ENCODE measurements at places on chromosomes 7 and 10.

DNA sequence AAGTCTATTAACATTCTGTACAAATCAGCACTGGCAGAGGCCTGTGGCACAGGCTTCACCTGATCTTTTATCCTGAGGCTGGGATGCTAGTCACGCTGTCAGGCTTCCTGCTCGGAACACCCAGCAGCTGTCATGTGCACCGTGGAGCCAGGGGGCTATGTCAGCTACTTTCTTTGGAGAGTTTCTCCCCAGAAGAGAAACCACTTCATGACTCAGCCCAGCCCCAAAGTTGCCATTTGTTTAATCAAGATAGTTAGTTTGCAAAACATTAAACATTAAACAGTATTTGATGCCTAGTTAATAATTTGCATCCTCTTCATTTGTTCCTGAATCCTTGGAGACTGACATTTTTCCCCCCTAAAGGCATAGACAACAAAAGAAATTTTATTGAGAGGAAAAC, at the start of gene HABP2:
Gene HABP2 (plus strand): TSS at position 353 of the 400 bp plus-strand sequence. CDS start 69 bp downstream, outside the sequence.
- DNase-seq = no peak

DNA sequence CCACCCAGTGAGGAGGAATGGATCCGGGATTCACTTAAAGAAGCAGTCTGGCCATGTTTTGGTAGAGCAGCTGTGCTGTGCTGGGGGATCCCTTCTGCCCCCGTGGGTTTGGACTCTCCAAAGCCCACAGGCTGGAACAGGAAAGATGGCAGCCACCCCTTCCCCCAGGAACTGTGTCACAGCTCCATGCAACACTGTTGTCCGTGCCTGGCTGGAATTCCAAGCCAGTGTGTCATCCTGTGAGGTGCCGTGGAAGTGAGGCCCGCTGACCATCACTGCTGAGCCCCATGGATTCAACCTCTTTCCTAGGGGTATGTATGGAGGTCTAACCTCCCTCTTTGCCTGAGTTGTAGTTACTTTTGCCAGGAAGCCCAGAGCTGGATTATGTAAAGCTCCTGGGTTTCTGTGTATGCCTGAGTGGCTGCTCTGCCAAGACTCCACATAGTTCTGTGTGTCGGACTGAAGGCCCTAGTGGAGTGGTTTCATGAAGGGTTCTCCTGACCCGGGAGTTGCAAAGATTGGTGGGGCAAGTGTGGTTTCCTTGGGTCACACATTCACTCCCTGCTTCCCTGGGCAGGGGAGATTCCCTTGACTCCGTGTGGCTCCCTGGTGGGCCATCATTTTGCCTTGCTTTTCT, 35.1 kb upstream of the PCGF5 start:
- DNase-seq = no peak

GRCh38 chr7:28507525-28508282, 95.4 kb downstream of the CREB5 start:
- DNase-seq = no peak

DNA sequence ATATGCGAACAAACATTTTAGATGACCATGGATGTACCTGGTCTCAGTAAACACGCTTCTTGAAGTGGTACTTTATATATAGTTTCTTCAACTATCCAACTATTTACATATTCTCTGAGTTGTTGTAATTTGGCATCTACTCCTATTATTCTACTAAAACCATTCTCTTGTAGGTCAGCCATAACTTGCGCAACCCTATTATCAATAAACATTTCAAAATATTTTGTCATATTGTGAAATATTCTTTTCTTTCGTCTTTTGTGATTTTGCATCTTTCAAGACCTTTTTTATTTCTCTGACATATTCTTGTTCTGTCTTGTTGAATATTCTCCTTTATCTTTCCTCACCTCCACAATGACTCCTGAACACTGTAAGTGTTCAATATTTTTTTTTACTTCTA, 753.3 kb downstream of the NXPH1 start:
- no peak for DNase-seq

DNA sequence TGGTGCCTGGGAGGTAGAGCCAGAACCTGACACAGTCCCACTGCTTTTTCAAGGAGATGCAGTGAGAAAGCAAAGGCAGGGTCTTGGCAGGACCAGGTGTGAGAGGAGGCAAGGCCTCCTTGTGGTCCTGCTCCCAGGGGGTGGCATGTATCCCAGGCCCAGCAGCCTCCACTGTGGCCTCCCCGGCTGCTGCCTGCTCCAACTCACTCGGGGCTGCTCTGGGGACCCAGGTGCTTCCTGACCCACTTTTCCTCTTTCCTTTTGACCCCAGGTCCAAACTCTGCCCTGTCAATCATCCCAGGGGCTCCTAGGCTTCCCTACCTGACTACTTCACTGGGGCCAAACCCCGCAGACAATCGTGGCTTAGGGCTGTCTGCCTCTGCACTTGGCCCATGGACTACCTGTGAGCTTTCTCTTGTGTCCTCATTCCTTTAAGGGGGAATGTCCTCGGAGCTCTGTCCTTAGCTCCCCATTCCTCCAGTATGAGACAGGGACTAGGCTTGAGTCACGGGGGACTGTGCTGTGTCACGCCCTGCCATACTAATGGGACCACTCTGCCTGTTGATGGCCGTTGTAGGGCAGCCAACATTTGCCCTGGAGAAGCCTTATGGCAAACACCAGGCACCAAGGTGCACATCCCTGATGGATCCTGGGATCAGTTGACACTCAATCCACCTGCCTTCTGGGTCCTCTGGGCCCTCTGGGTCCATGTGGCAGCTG, 1.1 kb upstream of the AEBP1 start:
- DNase-seq = no peak

GRCh38 chr10:3486346-3487065, 298.5 kb downstream of the KLF6 start:
- DNase-seq = no peak

- no peak for DNase-seq
These were observed 10.9 kb downstream of the MARVELD1 start for GRCh38 chr10:97724341-97724941.

DNA sequence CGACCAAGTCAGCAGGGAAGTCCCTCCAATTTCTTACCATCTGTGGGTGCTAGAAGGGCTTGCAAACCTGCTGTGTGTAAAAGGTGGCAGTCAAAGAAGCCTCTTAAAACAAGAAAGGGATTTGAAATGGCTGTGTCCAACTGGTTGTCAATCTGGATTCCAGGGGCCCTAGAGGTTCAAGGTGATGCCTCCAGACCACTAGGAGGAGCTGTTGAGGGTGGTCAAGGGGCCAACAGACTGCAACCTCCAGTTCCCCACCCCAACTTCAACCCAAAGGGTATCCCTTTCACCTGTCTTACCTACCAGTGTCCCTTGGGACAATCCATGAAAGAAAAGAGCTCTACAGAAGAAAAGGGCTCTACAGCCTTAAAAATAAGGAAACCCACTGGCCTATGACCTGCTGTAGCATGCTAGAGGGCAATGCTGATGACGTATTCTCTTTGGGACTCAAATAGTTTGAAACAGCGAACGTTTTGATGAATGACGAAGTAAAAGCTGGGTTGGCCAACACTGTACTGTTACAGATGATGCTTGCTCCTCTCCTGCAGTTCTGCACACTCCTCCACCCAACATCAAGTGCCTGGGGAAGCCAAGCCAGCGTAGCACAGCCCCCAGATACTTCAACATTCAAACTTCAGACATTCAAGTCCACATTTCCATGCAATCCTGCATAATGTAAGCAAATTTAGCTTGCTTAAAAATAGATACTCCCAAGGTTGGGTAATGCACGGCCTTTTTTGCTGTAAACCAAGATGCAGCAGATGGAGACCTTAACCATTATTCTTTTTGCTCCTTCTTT, 45.9 kb upstream of the WDR11 start:
- DNase-seq = no peak

- DNase-seq = peak; percentile 51
These were observed 826 bp downstream of the CHPF2 start for GRCh38 chr7:151232917-151233701.

DNA sequence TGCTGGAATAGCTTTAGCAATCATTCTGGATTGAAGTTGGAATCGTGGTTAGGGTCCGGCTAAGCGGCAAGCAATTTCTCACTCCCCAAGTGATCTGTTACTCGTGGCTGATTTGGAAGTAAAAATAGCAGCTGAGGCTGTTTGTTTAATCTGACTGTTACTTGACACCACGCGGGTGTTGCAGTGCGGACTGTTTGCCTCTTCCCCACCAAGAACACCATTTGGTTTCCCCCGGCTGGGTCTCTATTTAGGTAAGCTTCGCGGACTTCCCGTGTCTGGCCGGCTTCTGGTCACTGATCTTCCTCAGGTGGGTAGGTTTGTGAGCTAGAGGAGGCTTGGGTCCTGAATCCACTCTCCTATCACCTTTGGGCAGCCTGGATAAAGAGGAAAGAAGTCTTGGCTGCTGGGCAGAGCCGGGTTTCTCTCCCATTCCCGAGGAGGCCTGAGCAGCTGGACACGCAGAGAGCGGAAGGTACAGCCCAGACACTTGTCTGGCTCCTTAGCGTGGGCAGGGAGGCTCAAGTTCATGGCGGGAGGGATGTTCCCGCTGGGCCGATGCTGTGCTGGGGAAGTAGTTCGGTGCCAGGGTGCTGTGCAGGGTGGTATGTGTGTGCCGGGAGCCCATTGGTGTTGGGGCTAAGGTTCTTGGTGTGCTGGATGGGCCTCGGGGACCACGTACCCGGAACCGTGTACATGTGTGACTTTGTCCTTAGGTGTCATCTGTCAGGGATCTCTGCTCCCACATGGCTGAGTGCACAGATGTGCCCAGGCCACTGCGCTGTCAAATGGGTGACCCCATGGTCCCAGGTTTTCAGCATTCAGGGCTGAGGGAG, at the start of gene C10orf71:
Gene C10orf71 (plus strand): TSS at position 188 of the 833 bp plus-strand sequence. CDS start 23,376 bp downstream, outside the sequence.
- no peak for DNase-seq

DNA sequence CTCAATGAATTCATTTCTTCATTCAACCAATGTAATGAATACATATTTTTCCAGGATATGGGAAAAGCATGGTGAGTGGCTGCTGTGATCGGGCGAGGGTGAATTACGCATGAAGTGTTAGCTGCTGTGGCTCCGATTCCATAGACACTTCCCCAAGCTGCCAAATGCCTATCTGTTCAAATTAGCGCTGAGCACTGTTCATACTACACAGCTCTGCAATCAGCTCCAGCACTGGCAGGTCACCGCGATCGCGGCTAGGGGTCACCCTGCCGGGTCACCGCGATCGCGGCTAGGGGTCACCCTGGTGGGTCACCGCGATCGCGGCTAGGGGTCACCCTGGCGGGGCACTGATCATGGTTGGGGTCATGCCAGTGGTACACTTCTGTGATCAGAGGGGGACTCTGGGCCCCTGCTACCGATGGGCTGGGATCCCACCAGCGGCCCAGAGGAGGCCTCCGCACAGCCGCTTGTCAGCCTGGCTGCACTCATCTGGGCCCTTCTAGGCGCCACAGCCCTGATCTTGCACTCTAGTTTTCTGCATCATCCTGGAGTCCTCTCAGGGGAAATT, 49.3 kb downstream of the JAKMIP3 start:
- DNase-seq = no peak

GRCh38 chr7:47982610-47983009, 3.2 kb upstream of the HUS1 start:
- no peak for DNase-seq

- DNase-seq = no peak
These were observed 116.2 kb downstream of the EBF3 start for GRCh38 chr10:129847741-129848483.

GRCh38 chr7:153938451-153938850, 113.7 kb upstream of the DPP6 start:
- no peak for DNase-seq

- DNase-seq = no peak
These were observed 14.6 kb downstream of the DHX32 start for GRCh38 chr10:125866421-125867029.

DNA sequence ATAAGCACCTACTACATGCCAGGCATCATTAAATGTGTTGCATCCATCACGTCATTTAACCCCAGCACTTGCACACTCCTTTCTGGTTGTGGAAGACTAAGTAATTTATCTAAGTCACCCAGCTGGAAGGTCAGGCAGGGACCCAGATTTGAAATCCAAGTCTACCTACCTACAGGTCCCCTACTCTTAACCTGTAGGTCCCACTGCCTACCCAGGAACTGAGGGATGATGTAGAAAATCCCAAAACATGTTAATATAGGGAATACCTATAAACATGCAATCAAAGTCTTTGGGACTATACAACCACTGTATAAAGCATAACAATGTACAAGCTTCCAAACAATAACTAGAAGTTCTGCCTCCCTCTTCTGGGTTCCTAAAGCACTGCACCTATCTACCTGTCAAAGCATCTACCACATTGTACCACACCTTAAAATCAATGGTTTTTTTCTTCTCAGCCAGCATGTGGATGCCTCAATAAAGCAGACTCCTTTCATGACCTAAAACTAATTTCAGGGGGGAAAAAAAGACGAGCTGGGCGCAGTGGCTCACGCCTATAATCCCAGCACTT, 5.6 kb downstream of the IL6 start:
- DNase-seq = no peak

GRCh38 chr10:118343115-118343514, 991 bp upstream of the FAM204A start:
- DNase-seq = no peak

DNA sequence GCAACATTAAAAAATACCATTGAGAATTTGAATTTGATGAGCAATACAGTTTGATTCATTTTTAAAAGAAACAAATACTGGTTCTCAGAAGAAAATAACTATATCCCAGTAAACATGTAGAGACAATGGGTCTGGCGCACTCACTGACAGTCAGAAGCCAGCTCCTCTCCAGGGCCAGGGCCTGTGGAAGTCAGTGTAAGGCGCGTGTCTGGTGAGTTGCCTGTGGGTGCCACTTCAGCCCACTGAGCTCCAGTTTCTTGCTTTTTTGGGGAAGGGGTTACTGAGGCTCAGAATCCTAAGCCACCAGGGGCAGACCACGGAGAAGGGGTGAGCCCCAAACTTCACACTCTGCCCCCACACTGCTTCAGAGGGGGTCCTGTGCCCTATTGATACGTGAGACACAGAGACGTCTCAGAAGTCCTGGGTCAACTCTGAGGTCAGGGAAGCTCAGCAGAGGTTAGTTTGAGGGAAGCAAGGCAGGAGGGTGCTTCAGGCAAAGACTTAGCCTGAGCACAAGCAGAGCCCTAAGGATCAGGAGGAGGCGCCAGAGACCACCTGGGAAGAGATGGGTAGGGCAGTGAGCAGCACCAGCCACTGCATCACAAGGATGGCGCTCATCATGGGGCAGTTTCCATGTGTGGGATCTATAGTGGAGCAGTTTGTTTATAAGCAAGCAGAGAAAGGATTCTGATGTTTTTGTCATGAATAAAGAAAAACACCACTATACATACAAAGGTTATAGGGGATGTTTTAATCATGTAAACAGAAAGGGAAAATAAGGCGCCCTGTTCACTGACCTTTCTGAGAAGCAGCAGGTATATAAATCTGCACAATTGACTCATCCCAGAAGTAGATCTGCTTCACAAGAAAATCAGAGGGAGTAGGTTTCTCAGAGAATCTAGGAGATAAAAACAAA, 95.7 kb downstream of the PKD1L1 start:
- no peak for DNase-seq

- no peak for DNase-seq
These were observed 10.4 kb downstream of the GPRIN2 start for GRCh38 chr10:46545861-46546590.

DNA sequence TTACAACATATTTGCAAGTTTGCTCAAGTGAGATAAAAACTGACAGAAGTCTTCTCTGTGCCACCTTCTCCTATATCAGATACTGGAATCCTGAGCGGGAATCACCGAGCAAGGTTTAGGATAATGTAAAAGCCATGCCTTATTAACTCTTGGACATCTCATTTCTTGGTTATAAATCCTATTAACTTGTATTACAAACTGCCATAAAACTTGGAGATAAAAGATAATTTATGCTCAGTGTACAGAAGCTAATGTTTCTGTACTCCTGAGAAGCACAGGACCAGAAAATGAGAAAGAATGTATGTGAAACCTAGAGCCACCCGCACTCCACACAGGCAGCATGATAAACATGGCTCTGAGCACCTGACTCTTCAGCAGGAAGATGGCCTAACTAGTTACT, 181.2 kb upstream of the NOBOX start:
- DNase-seq = no peak

- DNase-seq = no peak
These were observed 656.4 kb upstream of the ZWINT start for GRCh38 chr10:57017356-57018037.
